ENCODE measurements at places on chromosomes 2 and 18.

DNA sequence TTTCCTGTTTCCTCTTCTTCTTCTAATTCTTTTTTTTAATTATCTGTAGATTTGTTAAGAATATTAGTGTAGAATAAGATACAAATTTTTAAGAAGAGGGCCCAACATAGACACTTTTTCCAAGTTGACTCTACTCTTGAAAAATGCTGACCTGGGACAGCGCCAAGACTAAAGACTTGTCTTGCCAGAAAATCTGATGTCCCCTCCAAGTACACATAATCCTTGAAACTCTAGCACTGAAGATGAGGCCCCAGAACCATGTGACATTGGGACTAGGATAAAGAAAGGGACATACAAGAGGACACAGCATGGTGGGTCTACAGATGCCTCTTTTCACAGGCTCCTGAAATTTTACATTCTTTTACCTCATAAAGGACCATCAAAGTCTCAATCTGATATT lies 271.6 kb upstream of the SESTD1 start:
- DNase-seq: no peak

- no peak for DNase-seq
These were observed 74.0 kb downstream of the AGPS start for GRCh38 chr2:177466337-177467195.

DNA sequence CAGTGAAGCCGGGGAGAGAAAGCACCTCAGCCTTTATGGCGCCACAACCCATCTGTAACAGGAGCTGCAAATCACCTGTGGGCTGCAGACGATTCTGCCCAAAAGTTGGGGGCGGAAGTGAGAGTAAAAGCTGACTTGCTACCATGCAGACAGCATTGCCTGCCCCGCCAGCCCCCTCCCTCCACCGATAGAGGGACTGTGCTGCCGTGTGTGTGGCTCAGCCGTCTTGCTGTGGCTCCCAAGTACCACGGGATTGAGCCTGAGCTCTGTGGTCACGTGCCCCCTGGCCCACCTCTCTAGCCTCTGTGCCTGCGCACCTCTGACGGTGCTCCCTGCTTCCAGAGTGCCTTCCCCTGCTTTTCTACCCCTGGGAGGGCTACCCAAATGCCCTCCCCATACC lies 79.6 kb downstream of the GLI2 start:
- DNase-seq: no peak

- DNase-seq: no peak
These were observed 16.3 kb upstream of the RAB10 start for GRCh38 chr2:26017464-26018183.

GRCh38 chr2:102141970-102142828 lies at the start of gene IL1R1:
Gene IL1R1, plus strand, starts transcription at chr2:102142746. Its CDS starts 14,979 bp downstream, at chr2:102157725.
- peak; percentile 32 for DNase-seq

DNA sequence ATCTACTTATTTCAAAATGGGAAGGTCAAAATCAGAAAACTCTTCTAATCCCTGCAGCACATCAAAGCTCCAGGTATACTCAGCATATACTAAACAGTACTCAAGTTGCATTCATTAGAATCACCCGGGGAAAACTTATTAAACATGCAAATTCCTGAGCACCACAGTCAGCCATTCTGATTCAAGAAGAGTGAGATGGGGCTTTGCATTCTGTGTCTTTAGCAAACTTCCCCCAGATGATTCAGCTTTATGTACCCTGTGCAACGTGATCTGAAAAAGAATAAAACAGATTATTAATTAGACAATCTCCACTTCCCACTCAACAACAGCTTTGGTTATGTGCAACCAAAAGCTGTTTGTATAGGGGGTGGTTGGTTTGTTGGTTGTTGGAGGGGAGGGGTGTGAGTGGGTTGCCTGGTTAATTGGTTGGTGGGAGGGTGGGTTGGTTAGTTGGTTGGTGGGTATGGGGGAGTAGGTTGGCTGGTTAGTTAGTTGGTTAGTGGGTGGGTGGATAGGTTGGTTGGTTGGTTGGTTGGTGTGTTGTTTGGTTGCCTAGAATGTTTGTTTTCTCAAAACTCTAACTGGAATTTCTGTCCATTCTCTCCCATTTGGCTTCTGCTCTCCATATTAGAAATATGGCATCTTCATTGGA lies 112.5 kb upstream of the AGAP1 start:
- DNase-seq: no peak

DNA sequence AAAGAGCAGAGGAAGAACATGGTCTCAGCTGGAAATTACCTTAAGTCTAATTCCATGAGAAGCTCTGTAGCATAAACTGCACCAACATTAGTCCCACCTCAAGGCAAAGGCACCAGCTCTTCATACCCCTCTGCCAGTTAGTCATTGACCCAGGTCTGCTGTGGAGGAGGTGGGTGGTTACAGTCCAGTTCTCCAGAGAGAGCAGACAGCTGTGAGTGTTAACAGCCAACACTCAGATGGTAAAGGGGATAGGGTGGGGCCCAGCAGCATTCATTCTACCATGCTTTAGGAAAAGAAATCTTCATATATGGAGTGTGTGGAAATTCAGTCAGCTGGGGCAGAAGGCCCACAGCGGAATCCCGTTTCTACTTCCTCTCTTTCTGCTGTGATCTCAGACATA lies 159.7 kb upstream of the FBXO11 start:
- no peak for DNase-seq

GRCh38 chr2:193556766-193557470 lies 1362.2 kb upstream of the TMEFF2 start:
- DNase-seq: no peak

DNA sequence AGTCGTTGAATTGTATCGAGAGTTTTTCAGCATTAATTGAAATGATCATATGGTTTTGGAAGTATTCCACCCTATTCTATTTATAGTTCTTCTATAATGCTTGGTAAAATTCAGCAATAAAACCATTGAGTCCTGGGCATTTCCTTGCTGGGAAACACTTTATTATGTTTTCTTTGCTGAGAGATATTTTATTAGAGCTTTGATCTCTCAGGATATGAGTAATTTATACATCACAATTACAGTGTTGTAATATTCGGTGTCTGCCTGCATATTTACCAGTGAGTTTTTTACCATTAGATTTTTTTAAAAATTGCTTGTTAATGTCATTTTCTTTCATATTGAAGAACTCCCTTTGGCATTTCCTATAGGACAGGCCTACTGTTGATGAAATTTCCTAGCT lies 402.7 kb upstream of the FSIP2 start:
- no peak for DNase-seq

GRCh38 chr18:51010218-51010617 lies 19.8 kb upstream of the SMAD4 start:
- DNase-seq: no peak

DNA sequence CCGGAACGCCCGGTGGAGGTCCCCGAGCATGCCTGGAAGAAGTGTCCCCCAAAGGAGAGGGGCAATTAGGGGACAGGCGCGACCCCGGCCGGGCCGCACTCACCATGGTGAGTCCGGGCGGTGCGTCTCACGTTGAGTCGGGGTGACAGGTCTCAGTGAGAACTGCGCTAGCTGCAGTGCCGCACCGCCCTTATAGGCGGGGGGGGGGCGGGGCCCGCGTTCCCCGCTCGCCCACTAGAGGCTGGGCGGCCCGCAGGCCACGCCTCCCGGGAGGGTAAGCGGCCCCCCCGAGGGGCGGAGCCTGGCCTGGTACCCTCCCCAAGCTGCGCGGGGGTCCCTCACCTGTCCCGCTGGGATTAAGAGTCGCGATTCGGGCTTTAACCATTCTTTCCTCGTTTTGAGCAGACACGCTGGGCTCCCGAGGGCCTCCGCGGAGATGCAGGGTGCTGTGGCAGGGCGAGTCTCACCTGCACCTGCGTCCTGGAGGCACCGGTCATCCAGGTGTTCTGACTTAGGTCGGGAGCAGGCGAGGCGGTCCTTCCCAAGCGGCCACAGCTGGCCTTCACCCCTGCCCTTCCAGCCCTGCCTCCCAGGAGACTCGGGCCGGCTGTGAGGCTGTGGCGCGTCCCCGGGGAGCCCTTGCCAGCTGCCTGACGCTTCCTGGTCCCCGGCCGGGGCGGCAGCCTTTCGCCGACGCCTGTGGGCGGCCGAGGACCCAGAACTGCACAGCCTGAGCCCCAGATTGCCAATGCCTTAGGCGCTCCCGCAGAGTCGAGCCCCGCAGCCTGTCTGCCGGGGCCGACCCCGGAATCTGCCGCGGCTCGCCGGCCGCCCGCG lies at the start of gene TUBA4A:
TSS of gene TUBA4A (minus strand) at position 166 of the 837 bp plus-strand sequence. CDS start at position 106, 60 bp downstream.
- peak; percentile 83 for DNase-seq

Measured in midbrain (tissue), 1 donor.